KG1 (cell line): ENCODE measurements at places on chromosomes 3 and 15.

DNA sequence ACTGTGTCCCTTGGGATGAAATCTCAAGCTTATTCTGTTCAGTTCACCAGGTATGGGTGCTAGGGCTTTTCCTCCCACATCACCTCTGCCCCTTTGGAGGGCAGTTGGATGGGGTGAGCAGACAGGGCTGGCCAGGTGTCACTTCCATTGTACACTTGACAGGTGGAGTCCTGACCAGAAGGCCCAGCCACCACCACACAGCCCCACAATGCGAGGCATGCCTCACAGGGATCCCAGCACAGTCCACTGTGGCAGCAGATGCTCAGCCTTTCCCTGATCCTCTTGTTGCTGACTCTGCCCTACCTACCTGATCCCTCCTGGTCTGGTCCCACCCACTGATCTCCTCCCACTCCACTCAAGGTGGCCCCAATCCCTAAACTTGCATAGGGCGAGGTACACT, 88.2 kb downstream of the ANP32A start:
- no peak for DNase-seq

GRCh38 chr3:88364926-88365325, 215.2 kb downstream of the C3orf38 start:
- no peak for DNase-seq

DNA sequence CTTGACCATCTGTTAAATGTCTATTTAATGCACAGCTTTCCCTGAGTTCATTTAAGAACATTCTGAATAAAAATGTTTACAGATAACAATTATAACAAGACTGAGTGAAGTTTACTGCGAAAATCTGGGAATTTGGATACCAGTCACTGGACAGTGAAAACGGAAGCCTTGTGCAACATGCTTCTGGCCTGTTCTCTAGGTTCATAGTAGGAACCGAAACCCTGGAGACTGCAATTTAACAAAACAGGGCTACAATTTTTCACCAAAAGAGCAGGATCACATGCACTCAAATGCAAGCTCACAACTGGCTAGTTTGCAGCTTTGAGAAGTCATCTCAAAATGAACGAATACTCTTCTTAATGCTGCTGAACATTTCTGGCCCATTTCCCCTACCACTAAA, 435.9 kb downstream of the NR2F2 start:
- no peak for DNase-seq

DNA sequence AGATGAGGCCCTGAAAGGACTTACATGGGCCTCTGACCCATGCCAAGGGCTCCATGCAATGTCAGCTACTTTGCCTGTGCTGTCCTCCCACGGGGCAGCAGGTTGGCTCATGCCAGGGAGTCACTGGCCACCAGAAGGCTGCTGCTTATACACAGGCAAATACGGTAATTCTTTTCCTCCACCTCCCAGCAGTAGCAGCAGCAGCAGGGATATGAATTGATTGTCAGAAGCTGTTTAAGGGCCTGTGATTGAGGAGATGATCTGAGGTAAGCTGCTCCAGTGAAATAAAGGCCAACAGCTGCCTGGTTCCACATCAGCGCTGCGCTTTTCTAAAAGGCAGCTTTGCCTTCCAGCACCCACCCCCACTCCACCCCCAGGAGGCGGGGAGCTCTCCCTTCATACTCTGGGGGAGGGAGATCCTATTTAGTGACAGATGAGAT, 250.5 kb downstream of the SHQ1 start:
- DNase-seq: no peak

DNA sequence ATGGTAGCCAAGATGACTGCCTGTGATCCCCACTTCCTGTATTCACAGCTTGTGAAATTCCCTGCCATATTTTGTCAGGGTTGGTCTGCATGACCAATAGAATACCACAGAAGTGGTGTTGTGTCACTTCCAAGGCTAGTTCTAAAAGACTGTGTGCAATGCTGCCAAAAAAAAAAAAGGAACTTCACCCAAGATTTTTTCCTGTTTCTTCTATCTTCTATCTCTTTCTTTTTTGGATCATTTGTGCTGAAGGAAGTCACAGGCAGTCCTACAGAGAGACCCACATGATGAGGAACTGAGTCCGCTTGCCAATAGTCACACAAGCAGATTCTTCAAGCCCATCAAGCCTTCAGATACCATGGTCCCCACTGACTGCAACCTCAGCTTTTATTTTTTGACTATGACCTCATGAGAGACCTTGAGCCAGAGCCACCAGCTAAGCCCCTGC, 18.1 kb upstream of the RAF1 start:
- DNase-seq: no peak

DNA sequence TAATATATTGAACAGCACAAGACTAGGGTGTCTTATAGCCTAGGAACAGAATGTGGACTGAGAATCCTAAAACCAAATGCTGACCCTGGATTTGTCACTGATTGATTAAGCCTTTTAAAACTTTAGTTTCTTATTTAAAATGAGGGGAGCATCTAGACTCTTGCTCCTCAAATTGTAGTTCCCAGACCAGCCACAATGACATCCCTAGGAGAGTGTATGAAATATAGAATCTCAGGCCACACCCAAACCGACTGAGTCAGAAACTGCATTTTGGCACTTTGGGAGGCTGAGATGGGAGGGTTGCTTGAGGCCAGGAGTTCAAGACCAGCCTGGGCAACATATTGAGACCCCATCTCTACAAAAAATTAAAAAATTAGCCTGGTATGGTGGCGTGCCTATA, 287.8 kb upstream of the UMPS start:
- no peak for DNase-seq

DNA sequence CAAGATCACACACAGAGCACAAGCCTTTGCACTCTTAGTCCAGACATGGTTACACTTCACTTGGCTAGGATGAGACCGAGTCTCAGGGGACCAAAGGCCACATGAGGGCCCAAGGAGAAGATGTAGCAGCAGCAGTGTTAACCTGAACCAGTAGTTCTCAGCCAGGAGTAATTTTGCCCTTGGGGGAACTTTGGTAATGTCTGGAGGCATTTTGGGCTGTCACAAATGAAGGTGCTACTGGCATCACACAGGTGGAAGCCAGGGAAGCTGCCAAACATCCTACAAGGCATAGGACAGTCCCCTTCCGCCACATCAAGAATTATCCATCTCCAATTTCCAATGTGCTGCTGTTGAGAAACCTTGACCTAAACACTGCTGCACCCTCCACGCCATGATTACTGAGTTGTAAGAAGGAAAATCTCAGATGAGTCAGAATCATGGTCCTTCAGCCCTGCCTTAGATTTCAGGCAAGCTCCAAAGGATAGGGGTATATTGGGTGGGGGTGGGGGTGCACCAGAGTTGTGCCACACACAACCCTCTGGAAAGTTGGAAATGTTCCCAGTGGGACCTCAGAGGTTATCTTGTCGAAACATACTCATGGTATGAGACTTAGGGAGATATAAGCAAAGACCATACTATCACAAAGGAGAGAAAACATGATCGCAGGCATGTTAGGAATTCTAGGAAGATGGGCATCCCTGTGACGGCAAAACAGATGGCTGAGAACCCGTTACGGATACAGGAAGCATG, 36.2 kb downstream of the SEMA5B start:
- DNase-seq: no peak

- no peak for DNase-seq
Observed at GRCh38 chr3:24498796-24499195, 4.1 kb upstream of the THRB start.

DNA sequence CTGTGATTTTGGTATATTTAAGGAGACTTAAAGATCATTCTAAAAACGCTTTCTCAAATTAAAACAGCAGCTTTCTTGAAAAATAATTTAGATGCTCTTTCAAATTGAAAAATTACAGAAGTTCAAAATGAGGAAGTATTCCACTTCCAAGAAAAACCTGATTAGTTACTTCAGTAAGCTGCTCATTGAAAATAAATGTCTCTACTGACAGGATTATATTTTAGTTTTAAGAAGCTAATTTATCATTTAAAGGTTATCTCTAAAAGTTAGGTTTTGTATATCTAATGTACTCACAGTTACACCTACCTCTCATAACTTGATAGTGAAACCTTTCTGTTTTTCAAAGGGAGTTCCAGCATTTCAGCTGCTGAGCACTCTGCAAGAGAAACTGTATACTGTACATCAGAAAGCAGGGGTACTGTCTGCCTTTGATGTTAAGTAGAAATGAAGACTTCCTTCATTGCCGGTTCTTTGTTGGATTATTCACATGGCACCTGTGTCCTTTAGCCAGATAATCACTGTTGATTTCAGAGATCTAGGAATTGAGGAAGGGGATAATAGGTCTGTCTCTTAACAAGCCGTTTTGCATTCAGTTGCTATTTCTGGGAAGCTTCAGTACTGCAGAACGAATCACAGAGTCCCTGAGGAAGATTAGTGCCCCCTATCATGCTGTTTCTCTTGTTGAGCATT, 161.6 kb downstream of the TCF12 start:
- no peak for DNase-seq
